ENCODE measurements at places on chromosomes 6 and 20.
A peak's percentile ranks its signal among the peaks of the same experiment; 100 is the strongest.

GRCh38 chr20:23165307-23165750 lies 79.2 kb upstream of the CD93 start:
- no peaks in the 10 kb centered on the region for H3K36me3 ChIP-seq
- no peak for DNase-seq
- no peaks in the 10 kb centered on the region for H3K4me1 ChIP-seq
- no peak overlapping the region for H3K27ac ChIP-seq
- no peak overlapping the region for H3K4me3 ChIP-seq

DNA sequence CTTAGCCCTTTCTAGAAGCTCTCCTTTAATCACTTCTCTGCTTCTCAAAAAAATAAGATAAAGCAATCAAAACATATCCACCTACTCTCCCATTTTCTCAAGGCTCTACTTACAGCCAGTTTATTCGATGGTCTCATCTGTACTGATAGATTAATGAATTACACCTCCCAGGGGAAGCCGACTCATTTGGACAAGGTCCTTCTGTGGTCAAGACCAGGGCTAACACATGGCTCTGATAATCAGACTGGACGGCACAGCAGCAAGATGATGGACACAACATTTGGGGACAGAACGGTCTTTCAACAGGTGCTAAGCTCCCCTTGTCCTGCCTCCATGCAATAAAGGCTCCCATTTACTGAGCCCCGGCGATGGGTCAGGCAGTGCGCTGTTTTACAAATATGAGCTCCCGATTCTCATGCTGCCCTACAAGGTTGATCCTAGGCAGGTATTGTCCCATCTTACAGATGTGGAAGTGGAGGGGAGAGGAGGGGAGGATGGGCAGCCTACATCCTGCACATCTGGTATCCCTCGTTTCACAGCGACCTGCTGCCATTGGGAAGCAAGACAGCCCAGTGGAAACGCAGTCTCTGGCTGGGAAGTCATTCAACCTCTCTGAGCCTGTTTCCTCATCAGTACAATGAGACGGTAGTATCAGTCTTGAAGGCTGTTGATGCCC lies 15.7 kb downstream of the CPNE5 start:
- no peaks in the 10 kb centered on the region for H3K36me3 ChIP-seq
- H3K27ac ChIP-seq: peak overlapping the region; percentile 67
- H3K4me1 ChIP-seq: no peaks in the 10 kb centered on the region
- H3K4me3 ChIP-seq: no peak overlapping the region
- no peaks in the 10 kb centered on the region for H3K27me3 ChIP-seq

- H3K27me3 ChIP-seq: no peaks in the 10 kb centered on the region
- no peak overlapping the region for H3K4me3 ChIP-seq
- no peak for DNase-seq
- no peaks in the 10 kb centered on the region for H3K36me3 ChIP-seq
- H3K27ac ChIP-seq: no peak overlapping the region
These were observed 81.1 kb downstream of the TTLL2 start for GRCh38 chr6:167405778-167406532.

GRCh38 chr6:116625872-116626271 lies 9.6 kb downstream of the RSPH4A start:
- H3K4me3 ChIP-seq: no peak overlapping the region
- no peak for DNase-seq
- H3K27me3 ChIP-seq: no peaks in the 10 kb centered on the region
- no peaks in the 10 kb centered on the region for H3K36me3 ChIP-seq
- no peak overlapping the region for H3K27ac ChIP-seq

DNA sequence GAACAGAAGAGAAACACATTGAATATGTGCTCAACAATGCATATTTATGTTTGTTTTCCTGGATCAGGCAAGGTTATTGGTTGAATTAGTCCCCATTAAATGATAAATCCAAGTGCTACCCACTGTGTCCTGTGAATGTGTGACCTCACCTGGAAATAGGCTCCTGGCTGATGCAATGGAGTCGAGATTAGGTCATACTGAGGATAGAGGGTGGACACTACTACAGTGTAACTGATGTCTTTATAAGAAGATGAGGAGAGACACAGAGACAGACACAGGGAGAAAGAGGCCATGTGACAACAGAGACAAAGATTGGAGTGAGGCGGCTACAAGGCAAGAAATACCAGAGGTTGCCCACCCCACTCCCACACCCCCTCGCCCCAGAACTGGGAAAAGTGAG lies 559.3 kb downstream of the C6orf118 start:
- no peak overlapping the region for H3K27ac ChIP-seq
- no peaks in the 10 kb centered on the region for H3K27me3 ChIP-seq
- no peaks in the 10 kb centered on the region for H3K36me3 ChIP-seq

DNA sequence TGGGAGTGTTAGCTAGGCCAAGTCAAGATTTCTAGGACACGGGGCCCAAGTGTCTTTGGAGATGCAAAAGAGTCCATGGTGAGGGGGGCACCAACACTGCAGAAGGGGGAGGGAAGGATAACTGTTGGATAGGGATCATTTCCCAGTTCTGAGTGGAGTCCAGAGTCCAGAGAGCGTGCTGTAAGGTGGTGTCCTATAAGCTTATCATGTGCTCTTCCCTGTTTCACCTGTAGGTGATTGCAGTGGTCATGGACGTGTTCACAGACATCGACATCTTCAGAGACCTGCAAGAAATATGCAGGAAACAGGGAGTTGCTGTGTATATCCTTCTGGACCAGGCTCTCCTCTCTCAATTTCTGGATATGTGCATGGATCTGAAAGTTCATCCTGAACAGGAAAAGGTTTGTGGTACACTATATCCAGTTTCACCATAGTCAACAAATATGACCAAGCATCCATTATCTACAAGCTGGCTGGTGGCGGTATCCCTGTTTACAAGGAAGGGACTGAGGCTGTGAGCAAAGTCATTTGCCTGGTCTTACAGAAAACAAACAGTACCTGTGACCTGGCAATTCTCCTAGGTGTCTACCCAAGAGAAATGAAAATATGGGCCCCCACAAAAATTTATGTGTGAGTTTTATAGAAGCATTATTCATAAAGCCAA lies 15.6 kb downstream of the FAM83D start:
- no peak overlapping the region for H3K27ac ChIP-seq
- no peak for DNase-seq
- no peaks in the 10 kb centered on the region for H3K27me3 ChIP-seq
- H3K4me1 ChIP-seq: no peaks in the 10 kb centered on the region
- no peak overlapping the region for H3K4me3 ChIP-seq
- H3K36me3 ChIP-seq: no peaks in the 10 kb centered on the region

DNA sequence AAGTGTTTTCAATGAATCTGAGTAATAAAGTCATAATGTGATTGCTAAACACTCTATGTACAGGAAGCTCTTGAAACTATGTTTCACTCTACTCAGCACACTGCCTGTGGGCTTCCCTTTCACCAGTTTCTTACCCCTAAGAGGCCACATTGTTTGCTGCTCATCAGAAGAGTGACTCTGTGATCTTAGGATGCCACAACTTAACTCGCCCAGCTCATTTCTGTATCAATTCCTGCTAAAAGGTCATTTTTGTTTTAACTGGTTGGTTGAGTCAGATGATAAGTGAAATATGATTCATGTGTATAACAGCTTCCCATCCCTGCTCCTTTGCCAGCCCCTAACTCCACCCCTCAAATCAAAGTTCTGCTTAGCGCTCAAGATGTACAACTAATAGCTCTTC lies 9.8 kb upstream of the NDUFAF4 start:
- no peak overlapping the region for H3K27ac ChIP-seq
- no peak for DNase-seq
- no peaks in the 10 kb centered on the region for H3K4me1 ChIP-seq
- H3K36me3 ChIP-seq: no peaks in the 10 kb centered on the region
- H3K4me3 ChIP-seq: no peak overlapping the region
- no peaks in the 10 kb centered on the region for H3K27me3 ChIP-seq

GRCh38 chr20:32458061-32458836 lies 100.1 kb downstream of the ASXL1 start:
- no peak overlapping the region for H3K27ac ChIP-seq
- H3K27me3 ChIP-seq: no peaks in the 10 kb centered on the region

DNA sequence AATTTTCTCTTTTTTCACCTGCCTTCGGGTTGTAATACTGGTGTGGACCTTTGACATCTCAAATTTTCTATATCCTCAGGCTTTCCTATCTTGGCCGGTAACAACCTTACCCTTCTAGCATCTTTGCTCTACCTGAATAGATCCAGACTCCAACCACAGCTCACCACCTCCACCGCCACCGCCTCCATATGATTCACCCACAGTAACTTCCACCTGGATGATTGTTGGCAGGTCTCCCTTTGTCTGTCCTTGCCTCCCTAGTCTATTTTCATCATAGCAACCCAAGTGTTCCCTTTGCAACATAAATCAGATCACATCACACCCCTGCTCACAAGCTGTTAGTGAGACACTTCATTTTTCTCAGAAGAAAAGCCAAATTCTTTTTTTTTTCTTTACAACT lies 525.8 kb upstream of the POU3F2 start:
- H3K4me3 ChIP-seq: no peak overlapping the region
- H3K36me3 ChIP-seq: no peaks in the 10 kb centered on the region
- no peaks in the 10 kb centered on the region for H3K4me1 ChIP-seq
- no peak overlapping the region for H3K27ac ChIP-seq

GRCh38 chr6:57162516-57162915 lies 9.6 kb upstream of the BAG2 start:
- H3K27me3 ChIP-seq: no peaks in the 10 kb centered on the region
- no peak overlapping the region for H3K4me3 ChIP-seq
- H3K36me3 ChIP-seq: no peaks in the 10 kb centered on the region
- no peak for DNase-seq
- H3K27ac ChIP-seq: no peak overlapping the region

DNA sequence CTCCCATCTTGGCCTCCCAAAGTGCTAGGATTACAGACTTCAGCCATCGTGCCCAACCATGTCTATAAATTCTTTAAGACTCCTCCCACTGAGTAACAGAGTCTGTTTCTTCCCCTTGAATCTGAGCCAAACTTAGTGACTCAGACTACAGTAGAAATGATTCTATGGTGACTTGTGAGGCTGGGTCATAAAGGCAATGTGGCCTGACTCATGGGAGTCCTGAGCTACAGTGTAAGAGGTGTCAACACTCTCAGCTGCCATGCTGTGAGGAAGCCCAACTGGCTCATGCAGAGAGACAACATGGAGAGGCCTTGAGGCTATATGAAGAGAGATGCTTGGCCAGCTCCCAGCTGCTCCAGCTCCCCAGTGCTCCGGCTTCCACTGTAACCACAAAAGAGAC lies 5.2 kb upstream of the NRSN2 start:
- no peak for DNase-seq
- H3K27ac ChIP-seq: no peak overlapping the region
- H3K4me3 ChIP-seq: no peak overlapping the region
- no peaks in the 10 kb centered on the region for H3K27me3 ChIP-seq
- H3K4me1 ChIP-seq: no peaks in the 10 kb centered on the region

- DNase-seq: no peak
- no peak overlapping the region for H3K4me3 ChIP-seq
- H3K4me1 ChIP-seq: no peaks in the 10 kb centered on the region
- no peaks in the 10 kb centered on the region for H3K36me3 ChIP-seq
- no peaks in the 10 kb centered on the region for H3K27me3 ChIP-seq
- H3K27ac ChIP-seq: no peak overlapping the region
These were observed 259.3 kb upstream of the RIN2 start for GRCh38 chr20:19498756-19499155.

- H3K4me1 ChIP-seq: no peaks in the 10 kb centered on the region
- no peaks in the 10 kb centered on the region for H3K27me3 ChIP-seq
- no peak overlapping the region for H3K27ac ChIP-seq
- no peaks in the 10 kb centered on the region for H3K36me3 ChIP-seq
These were observed 116.8 kb upstream of the ARID1B start for GRCh38 chr6:156660389-156660788.

DNA sequence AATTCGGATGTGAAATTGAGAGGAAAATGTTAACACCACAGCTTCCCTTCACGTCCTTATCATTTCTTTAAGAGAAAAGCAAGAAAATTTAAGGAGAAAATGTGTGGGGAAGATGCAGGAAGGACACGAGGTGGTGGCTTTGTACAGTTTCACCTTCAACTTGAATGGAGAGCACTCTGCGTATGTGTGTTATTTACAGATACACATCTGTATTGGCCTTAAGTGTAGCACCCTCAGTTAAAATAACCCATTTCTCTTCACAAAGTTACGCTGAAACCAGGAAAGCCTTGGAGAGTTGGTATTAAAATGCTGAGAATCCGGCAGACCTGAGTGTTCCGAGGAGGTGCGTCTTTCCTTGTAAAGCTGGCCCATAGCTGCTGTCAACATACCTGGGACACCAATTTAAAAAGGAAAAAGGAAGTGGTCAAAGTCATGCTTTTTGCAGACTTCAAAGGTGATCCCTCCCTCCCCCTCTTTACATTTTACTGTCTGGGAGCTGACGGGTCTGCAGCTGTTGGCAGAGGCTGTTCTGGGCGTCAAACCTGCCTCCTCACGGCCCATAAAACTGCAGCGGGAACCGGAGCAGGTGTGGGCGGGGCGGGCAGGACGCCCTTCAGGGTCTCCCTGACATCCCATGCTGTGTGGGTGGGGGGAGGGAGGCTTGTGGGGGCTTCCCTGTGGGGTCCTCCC lies 61.3 kb upstream of the TBXT start:
- H3K4me3 ChIP-seq: no peak overlapping the region
- DNase-seq: no peak
- H3K27me3 ChIP-seq: no peaks in the 10 kb centered on the region

DNA sequence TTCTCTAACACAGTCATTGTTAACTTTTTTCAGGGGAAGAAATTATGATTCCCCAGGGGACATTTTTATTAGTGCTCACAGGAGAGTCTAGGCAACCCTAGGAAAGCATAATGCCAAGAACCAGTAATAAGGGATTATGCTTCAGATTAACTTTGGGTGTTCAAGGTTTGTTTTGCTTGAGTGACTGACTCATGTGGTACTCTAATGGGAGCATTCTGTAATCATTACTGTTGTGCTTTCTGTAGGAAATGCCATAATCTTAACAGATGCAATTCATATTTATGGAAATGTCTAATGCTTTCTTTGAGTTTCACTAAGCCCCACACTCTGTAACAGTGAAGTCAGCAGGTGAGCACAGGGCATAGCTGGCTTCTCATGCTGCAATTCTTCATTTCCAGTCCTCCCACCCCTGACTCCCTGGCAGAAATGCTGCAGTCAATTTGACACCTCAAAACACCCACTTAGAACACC lies 263.4 kb upstream of the MAN1A1 start:
- no peaks in the 10 kb centered on the region for H3K4me1 ChIP-seq
- no peaks in the 10 kb centered on the region for H3K36me3 ChIP-seq
- no peak overlapping the region for H3K4me3 ChIP-seq
- no peak for DNase-seq
